ENCODE measurements at places on chromosomes 6 and 20.

- no peak for DNase-seq
Measured at GRCh38 chr6:133891149-133891926, 2.4 kb downstream of the TCF21 start.

- DNase-seq, result no peak
Measured at GRCh38 chr20:14948416-14948815, 611.0 kb upstream of the FLRT3 start.

DNA sequence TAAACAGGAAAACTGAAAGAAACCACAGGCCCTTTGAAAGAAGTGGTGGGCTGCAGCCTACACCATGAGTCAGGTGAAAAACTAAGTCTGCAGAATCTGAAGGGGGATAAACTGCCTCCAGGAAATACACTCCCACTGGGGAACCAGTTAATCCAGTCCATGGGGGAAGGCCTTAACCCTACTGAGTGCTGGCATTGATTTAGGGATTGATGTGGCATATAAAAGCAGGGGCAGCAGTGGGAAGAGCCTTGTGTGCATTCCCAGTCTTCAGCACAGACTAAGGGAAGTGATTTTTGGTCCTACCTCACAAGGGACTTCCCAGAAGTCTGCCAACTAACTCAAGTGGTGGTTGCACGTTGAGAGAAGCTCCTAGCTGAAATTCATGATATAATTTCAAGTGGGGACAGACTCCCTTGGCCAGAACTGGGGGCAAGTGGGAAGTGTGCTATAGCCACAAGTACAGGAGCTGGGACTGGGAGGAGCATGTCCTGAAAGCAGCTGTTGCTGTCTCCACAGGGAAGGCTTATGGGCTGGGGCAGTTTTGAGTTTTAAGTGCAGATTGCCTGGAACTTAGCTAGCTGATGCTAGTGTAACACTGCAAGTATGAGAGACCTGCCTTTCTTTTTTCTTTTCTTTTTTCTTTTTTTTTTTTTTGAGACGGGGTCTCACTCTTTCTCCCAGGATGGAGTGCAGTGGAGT lies 31.2 kb downstream of the CITED2 start:
- DNase-seq, result no peak

- DNase-seq, result no peak
Measured at GRCh38 chr20:23061734-23062561, 12.5 kb upstream of the THBD start.

DNA sequence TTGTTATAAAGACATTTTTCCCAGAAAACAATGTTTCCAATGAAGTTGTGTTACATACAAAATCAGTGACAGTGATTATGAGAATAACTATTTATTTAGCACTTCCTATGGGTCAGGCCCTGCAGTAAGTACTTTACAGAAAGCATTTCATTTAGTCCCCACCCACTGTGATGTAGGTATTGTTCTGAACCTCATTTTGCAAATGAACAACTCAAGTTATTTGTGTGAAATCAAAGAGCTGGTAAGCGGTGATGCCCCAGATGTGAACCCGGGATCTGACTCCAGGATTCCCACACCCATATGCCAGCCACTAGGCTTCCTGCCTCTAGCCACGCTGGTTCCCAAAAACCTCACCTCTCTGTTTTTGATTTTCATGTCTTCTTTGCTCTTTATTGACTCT lies 30.9 kb downstream of the FAXC start:
- DNase-seq, result no peak

DNA sequence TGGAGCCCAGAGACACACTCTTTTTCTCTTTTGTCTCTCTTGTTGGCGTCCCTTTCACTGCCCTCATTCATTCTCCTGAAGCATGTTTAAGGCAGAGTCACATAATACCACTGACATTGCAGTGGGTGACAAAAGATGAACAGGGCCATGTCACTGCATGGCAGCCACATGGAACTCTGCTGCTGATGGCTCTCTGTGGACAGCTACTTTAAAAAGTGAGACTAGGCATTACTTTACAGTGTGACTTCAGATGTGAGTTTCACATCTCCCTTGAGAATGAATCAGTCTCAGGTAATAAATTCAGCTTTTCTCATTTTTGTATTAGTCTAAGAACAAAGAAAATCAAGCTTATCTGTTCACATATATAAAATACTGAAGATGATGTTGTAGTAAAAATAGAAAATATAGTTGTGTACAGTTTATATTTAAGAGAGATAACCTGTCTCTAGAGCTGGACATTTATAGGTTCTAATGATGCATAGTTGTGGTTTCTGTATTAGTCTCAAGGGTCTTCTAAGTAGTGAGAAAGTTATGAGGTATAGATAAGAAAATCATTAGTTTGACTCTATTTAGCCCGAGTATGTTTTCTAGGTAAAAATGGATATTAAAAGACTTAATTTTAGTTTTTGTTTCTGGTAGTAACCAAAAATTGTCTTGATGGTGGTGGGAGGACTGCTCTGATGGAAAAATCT lies 6.1 kb downstream of the MRS2 start:
- DNase-seq, result no peak

DNA sequence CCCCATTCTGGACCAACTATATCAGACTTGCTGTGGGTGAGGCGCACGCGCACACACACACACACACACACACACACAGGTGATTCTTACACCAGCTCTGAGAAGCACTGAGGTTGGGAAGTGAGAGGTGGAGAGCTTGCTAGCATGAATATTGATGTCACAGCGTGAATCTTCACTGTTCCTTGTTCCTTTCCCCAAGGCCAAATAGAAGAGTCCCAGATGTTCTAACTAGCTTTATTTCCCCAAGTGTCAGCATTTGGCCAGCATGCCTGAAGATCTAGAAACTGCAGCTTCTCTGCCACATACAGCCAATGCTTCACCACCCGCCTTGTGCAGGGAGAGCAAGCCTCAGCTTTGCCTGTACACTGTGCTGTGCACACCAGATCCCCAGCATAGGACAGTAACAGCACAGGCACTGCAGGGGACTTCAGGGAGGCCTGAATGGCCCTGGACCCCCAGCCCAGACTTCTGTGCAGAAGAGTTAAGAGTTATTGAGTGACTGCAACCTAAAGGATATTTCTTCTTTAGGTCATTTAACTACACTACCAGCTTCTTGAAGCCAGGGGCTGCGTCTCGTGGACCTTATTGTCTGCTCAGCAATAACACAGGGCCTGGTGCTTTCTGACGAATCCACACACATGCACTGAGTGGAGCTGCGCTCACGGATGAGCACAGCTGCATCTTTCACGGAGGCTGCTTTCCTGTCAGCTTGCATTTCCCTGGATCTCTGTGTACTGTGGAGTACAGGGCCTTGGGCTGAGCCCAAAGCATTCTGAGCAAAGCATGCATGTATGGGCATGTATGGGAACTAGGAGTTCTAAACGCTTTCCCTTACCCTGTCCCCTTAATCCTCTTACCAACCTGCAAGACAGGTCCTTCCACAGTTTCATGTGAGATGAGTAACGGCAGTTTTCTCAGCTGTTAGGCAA lies 13.9 kb upstream of the CD93 start:
- no peak for DNase-seq

- no peak for DNase-seq
Measured at GRCh38 chr6:167559675-167560479, 235.0 kb downstream of the TTLL2 start.

Data from stimulated activated CD8-positive, alpha-beta memory T cell treated with anti-CD3 and anti-CD28 coated beads, Interleukin-7, amount 100 ng/mL, for 24 hours (primary cell).